ENCODE measurements at places on chromosomes 2 and 18.

GRCh38 chr2:233813236-233814055 is 35.3 kb downstream of the MROH2A start:
- no peak for DNase-seq

GRCh38 chr2:69099541-69099940 is 86.6 kb downstream of the ANTXR1 start:
- DNase-seq = no peak

DNA sequence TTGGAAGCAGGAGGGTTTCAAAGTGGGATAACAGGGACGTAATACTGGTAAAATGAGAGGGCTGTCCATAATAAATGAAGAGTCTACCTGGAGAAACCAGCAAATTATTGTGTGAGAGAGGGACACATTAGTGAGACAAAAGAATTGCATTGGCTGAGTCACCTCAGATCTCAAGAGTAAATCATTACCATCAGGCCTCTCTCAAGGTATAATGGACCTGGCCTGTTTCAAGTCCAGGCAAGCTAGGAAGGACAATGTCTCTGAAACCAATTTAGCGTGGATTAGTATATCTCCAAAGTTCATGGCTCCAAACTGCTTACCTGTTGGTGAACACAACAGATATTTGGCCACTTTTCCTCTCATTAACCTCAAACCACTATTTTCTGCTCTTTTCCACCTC is 471.4 kb downstream of the CMPK2 start:
- DNase-seq = no peak

DNA sequence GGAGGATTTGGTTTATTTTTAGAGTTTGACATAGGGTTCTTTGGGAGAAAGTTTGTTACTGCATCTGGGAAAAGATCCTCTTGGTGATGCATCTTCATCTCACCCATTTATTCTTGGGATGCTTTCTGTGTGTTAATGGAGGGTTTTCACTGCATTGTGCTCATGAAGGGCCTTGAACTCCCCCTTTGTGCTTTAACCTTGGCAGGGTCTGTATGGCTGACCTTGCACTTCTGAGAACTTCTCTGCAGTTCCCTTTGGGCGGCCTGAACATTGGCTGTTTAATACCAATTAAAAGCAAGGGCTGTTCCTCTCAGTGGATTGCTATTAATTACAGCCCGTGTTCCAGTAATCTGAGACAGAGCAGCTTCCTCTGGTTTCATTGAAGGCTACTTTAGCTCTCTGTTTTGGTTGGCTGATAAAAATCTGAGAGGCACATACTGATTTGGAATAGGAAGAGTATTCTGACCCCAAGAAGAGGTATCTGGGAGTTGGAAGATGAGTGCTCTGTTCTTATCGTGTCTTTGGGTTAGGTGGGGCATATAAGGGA is 37.5 kb downstream of the FMNL2 start:
- no peak for DNase-seq

DNA sequence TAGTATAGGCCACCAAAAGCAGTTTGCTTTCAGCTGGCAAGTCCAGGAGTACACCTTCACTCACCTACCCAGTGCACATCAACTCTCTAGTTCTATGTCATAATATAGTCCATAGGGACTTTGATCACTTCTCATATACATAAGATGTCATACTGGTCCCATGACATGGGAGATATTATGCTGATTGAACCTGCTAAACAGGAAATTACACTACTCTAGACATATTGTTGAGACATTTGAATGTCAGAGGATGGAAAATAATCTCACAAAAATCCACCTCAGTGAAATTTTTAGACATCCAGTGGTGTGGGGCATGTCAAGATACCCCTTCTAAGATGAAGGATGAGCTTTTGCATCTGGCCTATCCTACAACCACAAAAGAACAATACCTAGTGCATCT is 322.5 kb downstream of the EN1 start:
- no peak for DNase-seq

DNA sequence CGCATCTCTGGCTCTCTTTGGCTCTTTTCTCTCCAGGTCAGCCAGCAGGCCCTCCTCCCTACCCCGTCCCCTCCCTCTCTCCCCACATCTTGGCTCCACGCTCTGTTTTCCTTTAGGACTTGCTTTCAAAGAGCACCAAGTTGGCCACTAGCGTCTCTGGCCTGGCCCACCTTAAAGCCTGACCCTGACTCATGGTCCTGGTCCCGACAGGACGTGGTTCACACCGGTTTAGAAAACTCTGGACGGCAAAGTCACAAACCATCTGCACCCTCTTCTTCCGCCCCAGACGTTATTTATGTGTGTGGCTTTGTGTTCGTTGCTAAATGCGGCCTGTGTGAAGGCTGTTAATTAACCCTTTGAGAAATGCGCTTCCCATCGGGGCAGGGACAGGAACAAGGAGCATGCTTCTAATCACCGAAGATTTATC is 169.0 kb upstream of the HAAO start:
- no peak for DNase-seq

DNA sequence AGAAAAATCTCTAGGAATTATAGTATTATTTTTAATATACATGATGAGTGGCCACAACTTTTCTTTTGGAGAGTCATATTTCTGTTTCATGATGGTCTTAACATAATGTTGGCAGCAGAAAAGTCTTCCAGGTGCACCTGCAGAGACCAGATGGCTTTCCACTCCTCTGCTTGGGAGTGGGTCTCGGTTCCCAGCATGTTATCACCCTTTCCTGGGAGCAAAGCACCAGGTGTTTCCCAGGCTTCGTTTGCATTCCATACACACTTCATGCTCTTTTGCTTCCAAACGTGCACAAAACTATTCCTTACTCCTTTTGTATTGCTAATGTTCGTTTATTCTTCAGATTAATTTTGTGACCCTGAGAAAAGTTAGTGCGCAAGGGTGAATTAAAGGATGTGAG is 305.2 kb downstream of the CDH2 start:
- DNase-seq = no peak

DNA sequence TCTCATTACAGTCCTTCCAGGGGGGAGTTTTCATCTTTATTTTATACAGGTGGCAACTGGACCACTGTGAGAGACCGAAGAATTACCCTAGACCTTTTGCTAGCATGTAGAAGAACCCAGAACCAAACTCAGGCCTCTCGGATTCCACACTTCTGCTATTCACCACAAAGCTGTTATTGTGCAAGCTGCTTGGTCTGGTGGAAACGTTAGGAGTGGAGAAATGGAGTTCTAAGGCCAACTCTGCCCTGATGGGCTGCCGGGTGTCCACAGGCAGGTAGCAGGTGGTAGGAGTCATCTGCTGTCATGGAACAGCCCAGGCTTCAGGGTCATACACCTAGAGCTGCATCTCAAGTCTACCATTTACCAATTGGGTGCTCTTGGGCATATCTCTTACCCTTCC is 218.8 kb downstream of the BCL11A start:
- no peak for DNase-seq

GRCh38 chr2:46765045-46765444 is 150.6 kb downstream of the MCFD2 start:
- no peak for DNase-seq

DNA sequence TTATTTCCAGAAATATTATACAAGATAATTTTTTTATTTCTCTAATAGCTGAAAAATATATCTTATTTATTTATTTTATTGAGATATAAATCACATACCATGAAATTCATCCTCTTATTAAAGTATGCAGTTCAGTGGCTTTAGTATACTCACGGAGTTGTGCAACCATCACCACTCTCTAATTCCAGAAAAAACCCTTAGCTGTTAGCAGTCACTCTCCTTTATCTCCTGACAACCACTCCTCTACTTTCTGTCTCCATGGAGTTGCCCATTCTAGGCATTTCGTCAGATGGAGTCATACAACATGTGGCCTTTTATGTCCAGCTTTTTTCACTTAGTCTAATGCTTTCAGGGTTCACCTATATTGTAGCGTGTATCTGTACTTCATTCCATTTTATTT is 66.5 kb downstream of the TCF7L1 start:
- no peak for DNase-seq

GRCh38 chr2:145169285-145169684 is 649.4 kb upstream of the ZEB2 start:
- no peak for DNase-seq

GRCh38 chr2:12732651-12733050 is 15.9 kb downstream of the TRIB2 start:
- DNase-seq = no peak

GRCh38 chr2:59034837-59035236 is 793.7 kb upstream of the FANCL start:
- no peak for DNase-seq

GRCh38 chr2:5242751-5243150 is 449.4 kb upstream of the SOX11 start:
- no peak for DNase-seq

DNA sequence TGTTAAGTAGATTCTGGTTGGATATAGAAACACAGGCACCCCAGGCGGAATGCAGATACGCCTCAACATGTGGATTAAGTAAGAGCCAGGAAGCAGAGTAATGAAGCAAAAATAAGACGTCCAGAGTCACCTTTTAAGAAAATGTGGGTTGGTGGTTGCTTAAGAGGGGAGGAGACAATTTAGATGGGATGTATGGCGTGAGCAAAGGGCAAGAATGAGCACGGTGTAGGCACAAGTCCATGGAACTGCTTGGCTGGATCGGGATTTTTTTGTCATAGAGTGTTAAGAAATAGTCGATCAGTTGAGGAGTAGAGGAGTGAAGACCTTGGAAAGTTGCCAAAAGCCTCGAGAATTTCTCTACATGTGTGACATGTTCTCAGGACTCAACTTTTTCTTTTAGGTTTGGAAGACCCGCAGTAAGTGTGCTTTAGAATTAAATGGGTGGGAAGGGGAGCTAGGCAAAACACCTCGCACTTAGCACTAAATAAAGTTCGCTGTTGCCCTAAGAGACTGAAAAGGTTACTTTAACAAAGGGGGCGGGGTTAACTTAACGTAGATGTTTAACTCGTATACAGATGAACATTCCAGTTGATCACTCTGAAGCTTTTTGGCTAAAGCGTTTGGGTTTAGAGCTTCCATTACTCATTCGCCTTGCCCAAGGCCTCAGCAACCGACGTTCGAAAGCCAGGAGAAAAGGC is 716 bp upstream of the SLC39A10 start:
- DNase-seq = no peak

DNA sequence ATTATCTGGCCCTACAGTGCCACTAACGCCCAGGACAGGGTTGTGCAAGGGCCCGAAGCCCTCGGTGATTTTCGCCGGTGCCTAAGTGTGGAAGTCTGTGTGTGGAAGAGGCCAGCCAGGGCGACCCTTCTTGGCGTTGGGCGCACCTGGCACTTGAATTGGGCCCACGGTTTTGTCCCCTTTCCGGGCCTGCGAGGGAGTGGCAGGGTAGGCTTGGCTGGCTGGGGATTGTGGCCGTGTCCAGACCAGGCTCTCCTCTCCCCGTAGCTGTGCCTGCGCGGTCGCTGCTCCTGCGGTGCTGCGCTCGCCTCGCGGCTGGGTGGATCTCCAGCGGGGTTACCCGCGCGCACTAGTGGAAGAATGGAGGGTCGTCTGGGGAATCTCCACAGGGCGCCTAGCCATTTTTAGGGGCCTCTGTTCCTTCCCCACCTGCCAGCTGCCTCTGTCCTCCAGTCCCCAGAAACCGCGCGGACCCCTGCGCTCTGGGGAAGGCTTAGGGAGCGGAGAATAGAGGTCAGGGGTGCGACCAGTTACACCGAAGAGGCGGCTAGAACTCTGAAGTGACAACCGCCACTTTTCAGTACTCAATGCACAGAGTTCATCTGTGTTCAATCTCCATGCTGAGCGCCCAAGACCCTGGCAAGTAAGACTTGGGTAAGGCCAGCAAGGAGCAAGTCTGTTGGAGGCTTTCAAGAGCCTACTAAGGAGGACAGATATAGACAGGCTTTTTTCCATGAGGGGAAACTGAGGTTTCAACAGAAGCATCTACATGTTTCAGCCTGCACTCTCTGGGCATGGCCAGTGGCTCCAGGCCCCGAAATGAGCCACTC is 16.0 kb downstream of the EVX2 start:
- no peak for DNase-seq

- DNase-seq = no peak
These were observed 48.6 kb downstream of the LAMA1 start for GRCh38 chr18:7068871-7069590.

GRCh38 chr2:161975062-161975812 is 98.8 kb downstream of the DPP4 start:
- no peak for DNase-seq

DNA sequence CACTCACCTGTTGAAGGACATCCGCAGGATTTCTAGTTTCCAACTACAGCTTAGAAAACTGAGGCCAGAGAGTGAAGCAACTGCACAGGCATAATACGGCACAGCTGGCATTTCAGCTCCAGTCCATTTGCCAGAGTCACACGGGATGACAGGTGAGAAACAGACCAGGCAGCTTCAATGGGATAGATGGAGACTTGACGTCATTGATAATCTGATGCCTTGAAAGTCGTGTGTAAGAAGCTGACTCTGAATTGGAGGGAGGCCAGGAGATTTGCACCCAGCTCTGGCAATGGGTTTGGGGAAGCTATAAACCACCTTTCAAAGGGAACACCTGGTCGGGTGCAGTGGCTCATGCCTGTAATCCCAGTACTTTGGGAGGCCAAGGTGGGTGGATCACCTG is 12.4 kb upstream of the DNMT3A start:
- DNase-seq = no peak

DNA sequence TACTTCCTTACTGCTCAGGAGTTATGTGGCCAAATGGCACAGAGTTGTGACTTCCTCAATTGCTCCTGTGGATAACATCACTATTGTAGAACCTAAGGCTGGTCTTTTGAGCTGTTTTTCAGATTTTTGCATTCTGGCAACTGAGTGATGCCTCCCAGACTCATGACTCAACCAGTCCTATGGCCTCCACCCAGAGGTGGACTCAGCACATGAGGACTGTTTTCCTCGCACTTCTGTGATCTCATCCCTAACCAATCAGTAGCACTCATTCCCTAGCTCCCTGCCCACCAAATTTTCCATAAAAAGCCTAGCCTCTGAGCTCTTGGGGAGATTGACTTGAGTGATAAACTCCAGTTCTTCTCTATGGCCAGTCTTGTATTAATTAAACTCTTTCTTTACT is 407.9 kb upstream of the TNP1 start:
- DNase-seq = no peak

- no peak for DNase-seq
These were observed 40.8 kb downstream of the KCMF1 start for GRCh38 chr2:85011747-85012146.

GRCh38 chr2:241910604-241911520 is 41.3 kb downstream of the RTP5 start:
- no peak for DNase-seq

DNA sequence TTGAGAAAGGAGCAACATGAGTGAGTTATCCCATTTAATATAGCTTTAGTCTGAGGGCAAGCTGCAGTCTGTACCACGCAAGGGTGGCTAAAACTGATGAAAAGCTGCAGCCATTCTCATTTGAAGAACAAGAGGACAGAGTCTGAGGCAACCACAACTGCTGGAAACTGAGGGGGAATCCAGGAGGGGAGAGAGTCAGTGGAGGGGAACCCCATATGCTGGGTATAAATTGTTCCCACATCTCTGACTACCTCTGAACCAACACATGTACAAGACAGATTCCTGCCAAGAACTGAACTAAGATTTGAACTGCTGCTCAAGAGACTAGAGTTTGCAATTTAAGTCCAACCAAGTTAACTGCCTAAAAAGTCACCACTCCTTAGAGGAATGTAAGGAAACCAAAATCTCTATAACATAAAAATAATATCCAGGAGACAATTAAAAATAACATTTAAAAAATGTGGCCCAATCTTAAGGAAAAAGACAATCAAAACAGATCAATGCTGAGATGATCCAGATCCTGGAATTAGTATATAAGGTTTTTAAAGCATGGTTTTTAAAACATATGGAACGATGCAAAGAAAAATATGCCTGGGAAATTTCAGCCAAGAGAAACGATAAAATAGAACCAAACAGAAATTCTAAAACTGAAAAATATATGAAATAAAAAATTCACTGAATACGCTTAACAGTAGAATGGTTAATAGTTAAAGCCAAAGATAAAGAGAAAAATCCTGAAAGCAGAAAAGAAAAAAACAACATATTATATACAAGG is 11.2 kb downstream of the CWC22 start:
- DNase-seq = no peak
